Activated CD4-positive, alpha-beta T cell treated with anti-CD3 and anti-CD28 coated beads, Interleukin-2, amount 50 U/mL, for 24 hours (primary cell): ENCODE measurements at places on chromosomes 2 and 18.
A peak's percentile ranks its signal among the peaks of the same experiment; 100 is the strongest.

GRCh38 chr2:25586726-25587144 is 86.6 kb downstream of the DTNB start:
- DNase-seq: no peak

- DNase-seq: no peak
Observed at GRCh38 chr2:168758970-168759820, 43.2 kb upstream of the NOSTRIN start.

- no peak for DNase-seq
Observed at GRCh38 chr18:62523255-62523588, 397 bp downstream of the ZCCHC2 start.

- DNase-seq: no peak
Observed at GRCh38 chr18:26473672-26474071, 74.7 kb downstream of the KCTD1 start.

- no peak for DNase-seq
Observed at GRCh38 chr18:25423267-25423666, 71.3 kb upstream of the ZNF521 start.

DNA sequence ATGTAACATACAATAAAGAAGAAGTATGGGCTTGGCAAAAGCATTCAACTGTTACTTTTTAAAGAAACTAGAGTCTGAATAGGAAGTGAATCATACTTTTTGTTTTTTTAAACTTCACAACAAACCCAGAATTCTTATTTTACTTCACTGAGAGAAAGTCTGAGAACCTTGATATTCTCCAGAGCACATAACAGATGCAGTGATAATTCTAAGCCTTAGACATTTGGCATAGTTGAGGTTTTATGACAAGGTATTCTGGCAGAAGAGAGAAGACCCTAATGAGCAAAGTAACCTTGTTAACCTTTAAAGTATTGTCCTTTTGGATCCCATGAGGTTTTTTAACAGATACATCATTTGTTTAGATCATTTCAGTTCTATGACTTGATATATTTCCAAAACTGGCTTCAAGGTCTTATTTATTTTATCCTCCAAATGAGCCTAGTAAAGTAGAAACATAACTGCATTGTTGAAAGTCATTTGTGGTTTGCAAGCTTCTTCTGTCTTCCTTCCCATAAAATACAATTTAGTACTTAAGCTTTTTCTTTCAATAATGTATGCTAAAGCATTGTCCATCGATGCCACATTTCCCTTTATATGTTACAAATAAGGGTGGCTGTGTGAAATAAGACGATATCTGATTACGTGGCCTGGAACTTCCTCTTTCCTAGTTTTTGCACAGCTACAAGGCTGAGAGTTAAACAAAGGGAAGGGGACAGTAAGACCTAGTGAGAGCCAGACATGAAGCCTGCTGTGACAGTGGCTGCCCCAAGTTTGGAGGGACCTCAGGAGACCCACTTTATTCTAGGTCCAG is 86.1 kb upstream of the ITPRID2 start:
- no peak for DNase-seq

DNA sequence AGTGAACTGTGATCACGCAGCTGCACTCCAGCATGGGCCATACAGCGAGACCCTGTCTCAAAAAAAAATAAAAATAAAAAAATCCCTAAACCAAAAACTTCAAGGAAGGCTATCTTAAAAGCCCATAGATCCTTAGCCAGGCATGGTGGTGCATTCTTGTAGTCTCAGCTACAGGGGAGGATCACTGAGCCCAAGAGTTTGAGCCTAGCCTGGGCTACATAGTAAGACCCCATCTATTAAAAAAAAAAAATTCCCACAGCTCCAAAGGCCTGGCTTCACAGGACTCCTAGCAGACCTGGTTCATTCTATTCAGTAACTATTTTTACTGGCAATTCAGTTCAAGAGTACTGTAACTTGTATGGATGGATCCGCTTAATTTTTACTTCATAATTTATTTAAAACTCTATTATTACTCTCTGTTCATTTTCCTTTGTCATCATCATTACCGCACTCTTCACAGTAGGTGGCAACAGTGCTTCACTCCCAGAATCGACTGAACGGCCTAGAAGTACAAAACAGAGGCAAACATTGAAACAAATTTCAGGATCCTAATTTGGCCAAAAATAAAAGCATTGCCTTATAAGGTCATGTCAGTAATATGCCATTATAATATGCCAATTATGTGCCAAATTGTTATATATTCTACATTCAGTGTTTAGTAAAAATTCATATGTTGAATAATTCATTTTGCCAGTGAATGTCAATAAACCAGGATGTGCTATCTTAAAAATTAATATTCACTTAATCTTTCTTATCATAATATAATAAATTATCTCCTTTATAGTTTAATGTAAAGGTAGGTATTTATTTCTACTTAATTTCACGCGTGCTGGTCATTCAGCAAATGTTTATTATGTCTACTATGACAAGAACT is 14.3 kb upstream of the STAM2 start:
- DNase-seq: peak; percentile 7

- DNase-seq: peak; percentile 30
Observed at GRCh38 chr2:217988014-217988839, 14.6 kb downstream of the TNS1 start.

GRCh38 chr2:112891385-112891831 is 19.6 kb upstream of the IL37 start:
- DNase-seq: no peak
